ENCODE measurements at places on chromosomes 5 and 9.
A peak's percentile ranks its signal among the peaks of the same experiment; 100 is the strongest.

DNA sequence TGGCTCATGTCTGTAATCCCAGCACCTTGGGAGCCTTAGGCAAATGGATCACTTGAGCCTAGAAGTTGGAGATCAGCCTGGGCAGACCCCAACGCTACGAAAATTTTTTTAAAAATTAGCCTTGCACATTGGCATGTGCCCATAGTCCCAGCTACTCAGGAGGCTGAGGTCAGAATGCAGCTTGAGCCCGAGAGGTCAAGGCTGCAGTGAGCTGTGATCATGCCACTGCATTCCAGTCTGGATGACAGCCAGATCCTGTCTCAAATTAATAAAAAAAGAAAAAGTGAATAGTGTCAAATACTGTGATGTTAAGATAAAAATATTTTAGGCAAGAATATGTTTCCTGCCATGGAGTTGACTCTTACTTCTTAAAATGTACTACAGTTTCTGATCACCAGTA lies 5.3 kb downstream of the FBN2 start:
- DNase-seq = no peak

- DNase-seq = peak; percentile 60
Observed at GRCh38 chr9:137029058-137029936, 1.3 kb upstream of the ABCA2 start.

DNA sequence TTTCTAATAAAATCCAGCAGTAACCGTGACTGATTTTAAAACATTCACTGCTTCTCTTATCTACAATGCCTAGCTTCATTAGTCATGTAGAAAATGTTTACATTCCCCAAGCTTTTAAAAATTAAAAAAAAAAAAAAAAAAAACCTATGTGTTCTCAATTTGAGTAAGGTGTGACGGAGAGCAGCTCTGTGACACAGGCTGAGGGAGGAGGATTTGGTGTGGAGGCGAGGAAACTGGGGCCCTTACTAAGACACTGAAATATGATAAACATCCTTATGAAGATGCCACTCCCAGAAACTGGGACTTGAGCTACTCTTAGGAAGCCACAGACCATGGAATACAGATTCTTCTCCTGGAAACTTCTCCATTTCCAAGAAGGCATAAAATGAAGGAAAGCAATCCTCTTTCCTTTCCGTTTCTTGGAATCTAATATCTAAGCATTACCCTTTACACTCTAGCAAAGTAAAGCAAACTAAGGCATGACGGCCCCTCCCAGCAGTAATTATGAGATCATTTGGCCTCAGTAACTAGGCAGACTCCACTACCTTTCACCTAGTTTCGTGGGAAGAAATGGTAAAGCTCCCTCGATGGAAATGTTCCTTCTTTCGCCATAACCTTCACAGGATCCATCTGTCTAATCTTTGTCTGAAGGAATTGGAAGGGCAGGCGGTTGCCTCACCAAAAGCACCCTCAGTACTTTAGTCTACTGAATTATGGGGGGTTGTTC lies 23.5 kb downstream of the GRAMD2B start:
- DNase-seq = no peak

DNA sequence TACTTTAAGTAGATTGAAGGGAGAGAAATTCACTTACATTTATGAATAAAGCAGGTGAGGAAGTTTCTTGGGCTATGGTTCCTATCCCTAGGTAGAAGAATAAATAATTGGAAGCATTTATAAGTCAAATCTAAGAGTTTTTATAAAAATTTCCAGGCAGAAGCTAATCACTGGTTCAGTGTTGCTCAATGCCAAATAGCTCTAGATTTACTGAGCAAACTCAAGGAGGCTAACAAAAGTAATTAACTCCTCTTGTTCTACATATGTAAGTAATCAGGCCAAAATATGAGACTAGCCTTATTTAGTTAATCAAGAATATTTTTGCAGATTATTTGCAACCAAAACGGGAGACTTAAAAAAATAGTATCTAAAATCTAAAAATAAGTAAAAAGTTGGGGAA lies 472.3 kb downstream of the PLK2 start:
- no peak for DNase-seq

DNA sequence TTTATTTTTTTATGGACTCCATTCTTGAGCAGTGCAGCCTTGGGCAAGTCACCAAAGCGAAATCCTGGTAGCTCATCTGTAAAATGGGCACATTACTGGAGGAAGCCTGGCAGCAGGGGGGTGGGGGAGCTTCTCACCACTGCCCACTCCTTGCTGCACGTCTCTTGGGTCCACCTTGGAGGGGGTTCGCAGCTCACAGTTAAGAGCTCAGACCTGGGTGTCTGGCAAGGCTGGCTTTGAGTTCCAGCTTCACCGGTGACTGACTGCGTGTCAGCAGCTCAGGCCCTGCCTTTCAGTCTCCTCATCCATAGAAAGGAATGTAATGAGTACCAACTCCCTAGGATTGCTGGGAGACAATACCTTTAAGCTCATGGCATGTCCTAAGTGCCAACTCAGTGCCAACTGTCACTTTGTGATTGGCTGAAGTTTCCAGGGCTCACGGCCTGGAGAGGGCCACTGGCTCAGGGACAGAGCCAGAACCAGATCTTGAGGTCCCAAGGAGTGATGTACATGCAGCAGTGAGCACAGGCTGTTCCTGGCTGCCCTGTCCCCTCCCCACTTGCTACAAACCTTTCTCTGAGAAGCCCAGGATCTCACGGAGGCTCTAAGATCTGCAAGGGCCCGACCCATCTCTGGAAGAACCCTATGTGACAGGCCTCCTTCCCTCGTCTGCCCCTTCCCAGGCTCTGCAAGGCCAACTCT lies 72.9 kb downstream of the C9orf50 start:
- DNase-seq = no peak

DNA sequence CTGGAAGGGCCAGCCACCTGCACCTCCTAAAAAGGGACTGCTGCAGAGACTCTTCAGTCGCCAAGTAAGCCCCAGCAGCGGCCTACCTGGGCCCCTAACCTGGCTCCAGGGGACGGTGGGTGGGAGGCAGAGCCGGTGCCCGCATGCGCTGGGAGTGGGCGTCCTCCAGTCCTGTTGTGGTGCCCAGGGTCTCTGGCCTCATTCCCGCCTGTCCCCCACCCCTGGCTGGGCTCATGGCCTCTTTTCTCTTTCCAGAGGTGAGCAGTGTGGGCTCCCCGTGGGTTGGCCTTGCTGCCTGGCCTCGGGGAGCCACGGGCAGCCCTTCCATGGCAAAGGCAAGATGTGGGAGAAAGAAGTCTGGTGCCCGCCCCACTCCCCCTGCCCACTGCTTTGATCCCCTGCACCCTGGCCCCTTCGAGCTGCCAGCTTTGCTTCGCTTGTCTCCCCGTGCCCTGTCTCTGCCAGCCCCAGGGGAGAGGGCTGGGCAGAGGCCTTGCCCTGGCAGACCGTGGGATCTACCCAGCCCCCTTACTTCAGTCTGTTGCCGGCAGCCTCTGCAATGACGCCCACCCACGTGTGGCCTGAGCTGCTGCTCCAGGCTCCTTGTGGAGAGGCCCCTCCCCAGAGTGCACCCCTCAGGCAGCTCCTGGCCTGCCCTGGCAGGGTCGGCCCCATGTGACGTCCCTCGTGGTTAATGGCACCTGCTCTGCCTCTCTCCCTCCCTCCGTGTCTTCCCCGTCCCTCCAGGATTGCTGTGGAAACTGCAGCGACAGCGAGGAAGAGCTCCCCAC lies 5.4 kb upstream of the PRR7 start:
- DNase-seq = no peak

- no peak for DNase-seq
Observed at GRCh38 chr5:52837068-52837467, 49.4 kb downstream of the ITGA1 start.

- DNase-seq = no peak
Observed at GRCh38 chr5:169429044-169429443, 128.1 kb upstream of the SLIT3 start.

DNA sequence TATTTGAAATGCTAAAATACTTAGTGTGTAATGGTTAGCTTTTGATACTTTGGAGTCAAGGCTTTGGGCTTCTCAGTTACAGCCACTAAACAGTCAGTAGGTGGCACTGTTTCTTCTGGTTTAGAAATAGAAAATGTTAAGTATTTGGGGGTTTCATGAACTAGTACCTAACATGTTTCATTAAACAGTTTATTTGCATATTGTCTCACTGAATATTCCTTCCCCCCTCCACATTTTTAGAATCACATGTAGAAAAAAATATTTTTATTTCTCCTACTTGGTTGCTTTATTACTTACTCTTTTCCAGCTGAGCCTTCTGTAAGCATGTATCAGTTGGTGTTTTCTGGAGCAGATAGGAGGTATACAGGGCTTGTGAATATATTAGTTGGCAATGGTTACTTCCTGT lies 48.0 kb downstream of the IPO11 start:
- DNase-seq = no peak

GRCh38 chr5:92471861-92472260 lies 1088.7 kb upstream of the ARRDC3 start:
- DNase-seq = no peak

GRCh38 chr5:54454602-54455001 lies 897 bp upstream of the HSPB3 start:
- no peak for DNase-seq

GRCh38 chr9:87683751-87684626 lies 41.9 kb upstream of the CTSL start:
- no peak for DNase-seq

GRCh38 chr9:136151214-136151804 lies 32.6 kb upstream of the TMEM250 start:
- DNase-seq = no peak

DNA sequence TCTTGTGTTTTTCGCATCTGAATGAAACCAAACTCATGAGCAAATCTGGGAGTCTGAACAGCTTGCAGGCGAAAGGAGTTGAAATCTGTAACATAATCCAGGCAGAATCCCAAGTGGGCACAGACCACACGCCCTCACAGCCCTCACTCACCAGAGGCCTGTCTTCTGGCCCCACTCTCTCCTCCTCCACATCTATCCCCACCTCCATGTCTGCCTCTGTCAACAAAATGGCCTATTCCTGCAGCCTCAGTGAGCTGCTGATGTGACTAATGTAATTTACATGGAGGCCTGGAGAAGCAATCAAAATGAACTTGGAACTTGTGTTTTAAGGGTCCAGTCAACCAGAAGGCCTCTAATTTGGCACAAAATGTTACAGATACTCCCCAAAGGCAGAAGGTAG lies 136.6 kb downstream of the GNA14 start:
- no peak for DNase-seq

- no peak for DNase-seq
Observed at GRCh38 chr5:103117471-103117991, 2.4 kb downstream of the GIN1 start.

DNA sequence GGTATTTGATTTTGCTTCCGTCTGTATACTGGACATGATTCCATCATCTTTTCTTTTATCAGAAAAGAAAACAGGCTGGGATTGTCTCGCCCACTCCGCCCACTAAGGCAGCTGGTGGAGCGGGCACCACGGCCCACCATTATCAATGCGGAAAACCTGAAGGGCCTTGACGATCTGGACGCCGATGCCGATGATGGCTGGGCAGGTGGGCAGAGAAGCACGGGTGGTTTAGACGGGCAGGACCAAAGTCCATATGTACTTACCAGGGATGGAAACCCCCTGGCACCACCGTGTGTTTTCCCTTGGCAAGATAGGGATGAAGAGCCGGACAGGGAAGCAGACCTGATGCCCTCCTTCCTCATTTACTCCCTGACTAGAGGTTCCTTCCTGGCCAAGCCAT lies 53.7 kb downstream of the PRRC2B start:
- no peak for DNase-seq

- DNase-seq = no peak
Observed at GRCh38 chr9:106697750-106698502, 165.0 kb upstream of the ZNF462 start.

- DNase-seq = no peak
Observed at GRCh38 chr5:41842777-41843176, 27.4 kb downstream of the OXCT1 start.

DNA sequence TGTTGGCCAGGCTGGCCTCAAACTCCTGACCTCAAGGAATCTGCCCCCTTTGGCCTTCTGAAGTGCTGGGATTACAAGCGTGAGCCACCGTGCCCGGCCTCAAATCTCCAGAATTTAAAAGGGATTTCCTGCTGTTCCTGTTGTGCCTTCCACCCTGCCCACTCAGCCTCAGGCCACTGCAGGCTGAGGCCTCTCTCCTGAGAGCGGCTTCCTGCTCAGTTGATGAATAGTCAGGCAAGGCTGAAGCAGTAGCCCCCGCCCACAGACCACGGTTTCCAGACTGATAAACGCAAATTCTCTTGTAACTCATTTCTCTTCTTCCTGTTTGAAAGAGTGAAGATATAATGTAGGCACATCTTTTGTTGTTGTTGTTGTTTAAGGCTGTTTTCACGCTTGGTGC lies 127.0 kb upstream of the PLCXD3 start:
- DNase-seq = no peak

Measured in stimulated activated CD4-positive, alpha-beta T cell treated with anti-CD3 and anti-CD28 coated beads, Interleukin-1b, Interleukin-23, amount 100 ng/mL, for 1 hour (primary cell).